ENCODE measurements at places on chromosomes 5 and 9.

DNA sequence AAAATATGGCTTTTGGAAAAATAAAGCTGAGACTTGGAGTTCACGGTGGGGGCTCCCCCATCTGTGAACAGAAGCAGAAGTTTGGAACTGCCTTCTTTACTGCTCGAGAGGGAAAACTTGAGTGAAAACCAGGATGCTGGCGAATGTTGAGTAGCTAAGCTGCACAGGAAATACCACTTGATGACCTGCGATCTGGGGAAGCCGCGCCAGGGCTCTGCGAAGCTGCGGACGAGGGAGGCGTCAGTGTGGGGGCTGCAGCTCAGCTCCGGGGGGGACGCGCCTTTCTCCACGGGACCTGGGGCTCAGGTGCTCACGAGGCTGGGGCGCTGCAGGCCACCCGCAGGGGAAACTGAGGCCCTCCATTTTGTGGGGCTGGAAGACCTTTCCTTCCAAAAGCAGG is 62.3 kb downstream of the TENT4A start:
- DNase-seq, result no peak

GRCh38 chr5:90932052-90932699 is 373.6 kb downstream of the ADGRV1 start:
- peak; percentile 39 for DNase-seq

DNA sequence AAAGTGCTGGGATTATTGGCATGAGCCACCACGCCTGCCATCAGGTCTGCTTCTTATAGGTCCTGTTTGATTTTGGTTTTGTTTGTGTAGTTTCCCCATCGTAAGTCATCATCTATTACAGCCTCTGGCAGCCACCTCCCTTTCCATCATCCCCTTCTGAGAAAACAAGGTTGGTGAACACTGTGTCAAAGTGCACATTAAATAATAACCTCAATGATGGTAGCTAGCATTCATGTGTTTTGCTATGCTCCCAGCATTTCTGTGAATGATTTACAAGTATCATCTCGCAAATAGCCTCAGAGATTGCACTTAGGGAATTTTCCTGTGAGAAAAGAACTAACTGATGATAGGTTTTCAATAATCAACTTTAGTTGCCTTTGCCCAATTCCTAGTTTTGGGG is 9.9 kb downstream of the PRUNE2 start:
- DNase-seq, result no peak

GRCh38 chr9:133534346-133535291 is at the start of gene ADAMTSL2:
TSS of gene ADAMTSL2 (plus strand) at chr9:133534704. CDS start at chr9:133536713, 2,009 bp downstream.
- no peak for DNase-seq

Measured in AML-193 (cell line).